Memory B cell (primary cell): ENCODE measurements at places on chromosomes 5 and 9.

DNA sequence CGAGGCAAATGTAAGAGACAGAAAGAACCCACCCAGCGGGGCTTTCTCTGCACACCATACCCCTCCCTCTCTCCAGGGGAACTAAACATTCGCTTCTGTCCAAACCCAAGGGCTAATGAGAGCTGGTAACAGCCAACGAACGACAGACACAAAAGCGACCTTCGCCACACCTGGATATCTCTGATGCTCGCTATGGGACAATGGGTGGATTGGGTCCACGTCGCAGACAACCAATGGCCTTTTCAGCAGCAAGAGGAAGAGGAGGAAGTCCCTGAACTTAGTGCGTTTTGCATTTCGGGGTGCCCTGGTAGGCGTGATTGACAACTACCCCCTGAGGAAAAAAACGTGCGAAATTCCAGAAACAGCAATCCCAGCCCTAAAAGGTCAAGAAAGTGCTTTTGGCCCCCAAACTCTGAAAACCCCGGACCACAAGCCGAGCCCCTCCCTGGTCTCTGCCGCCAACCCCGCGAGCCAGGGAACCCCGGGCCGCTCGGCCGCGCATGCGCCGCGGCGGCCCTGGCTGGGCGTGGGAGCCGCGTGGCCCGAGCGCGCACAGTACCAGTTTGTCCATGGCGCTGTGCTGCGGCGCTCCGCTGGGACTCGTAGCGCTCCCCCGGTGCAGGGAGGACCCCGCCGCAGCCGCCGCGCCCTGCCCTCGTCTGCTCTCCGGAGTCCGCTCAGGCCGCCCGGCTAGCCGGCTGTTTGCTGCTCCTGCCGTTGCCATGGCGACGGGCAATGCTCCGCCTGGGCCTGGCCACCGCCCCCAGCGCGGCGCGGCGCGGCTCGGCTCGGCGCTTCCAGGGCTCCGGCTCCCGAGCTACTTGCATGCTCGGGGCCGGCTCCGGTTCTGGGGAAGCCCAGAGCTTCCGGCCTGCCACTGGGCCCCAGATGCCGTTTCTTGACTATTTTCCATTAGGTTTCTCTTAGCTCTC, 66.9 kb upstream of the DNAH5 start:
- peak overlapping the region; percentile 79 for H3K27ac ChIP-seq
- no peaks in the 10 kb centered on the region for H3K36me3 ChIP-seq
- peak; percentile 70 for DNase-seq

- H3K27ac ChIP-seq: no peak overlapping the region
- H3K4me1 ChIP-seq: peaks cover 21% of the 10 kb centered on the region
- H3K36me3 ChIP-seq: peaks cover 2% of the 10 kb centered on the region
- DNase-seq: no peak
- no peak overlapping the region for H3K4me3 ChIP-seq
These were observed 16.7 kb downstream of the TNFSF8 start for GRCh38 chr9:114913656-114914055.

DNA sequence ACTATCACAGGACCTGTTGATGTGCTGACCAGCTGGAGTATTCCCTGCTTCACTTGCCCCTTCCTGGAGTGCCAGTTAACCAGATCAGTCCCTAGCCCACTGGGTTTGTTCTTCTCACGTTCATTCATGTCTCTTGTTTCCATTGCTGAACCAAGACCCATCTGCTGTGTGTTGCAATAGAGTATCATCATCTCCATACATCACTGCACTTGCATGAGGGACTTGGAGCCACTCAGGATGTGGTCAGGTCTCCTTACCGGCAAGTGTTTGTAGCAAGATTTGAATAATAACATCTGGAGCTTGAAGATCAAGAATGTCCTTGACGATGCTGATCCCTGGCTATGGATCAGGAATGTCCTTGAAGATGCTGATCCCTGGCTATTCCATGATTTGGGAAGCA, 358.6 kb downstream of the IRX1 start:
- no peak for DNase-seq
- no peaks in the 10 kb centered on the region for H3K27me3 ChIP-seq
- H3K36me3 ChIP-seq: no peaks in the 10 kb centered on the region
- H3K4me3 ChIP-seq: no peak overlapping the region
- H3K27ac ChIP-seq: no peak overlapping the region

DNA sequence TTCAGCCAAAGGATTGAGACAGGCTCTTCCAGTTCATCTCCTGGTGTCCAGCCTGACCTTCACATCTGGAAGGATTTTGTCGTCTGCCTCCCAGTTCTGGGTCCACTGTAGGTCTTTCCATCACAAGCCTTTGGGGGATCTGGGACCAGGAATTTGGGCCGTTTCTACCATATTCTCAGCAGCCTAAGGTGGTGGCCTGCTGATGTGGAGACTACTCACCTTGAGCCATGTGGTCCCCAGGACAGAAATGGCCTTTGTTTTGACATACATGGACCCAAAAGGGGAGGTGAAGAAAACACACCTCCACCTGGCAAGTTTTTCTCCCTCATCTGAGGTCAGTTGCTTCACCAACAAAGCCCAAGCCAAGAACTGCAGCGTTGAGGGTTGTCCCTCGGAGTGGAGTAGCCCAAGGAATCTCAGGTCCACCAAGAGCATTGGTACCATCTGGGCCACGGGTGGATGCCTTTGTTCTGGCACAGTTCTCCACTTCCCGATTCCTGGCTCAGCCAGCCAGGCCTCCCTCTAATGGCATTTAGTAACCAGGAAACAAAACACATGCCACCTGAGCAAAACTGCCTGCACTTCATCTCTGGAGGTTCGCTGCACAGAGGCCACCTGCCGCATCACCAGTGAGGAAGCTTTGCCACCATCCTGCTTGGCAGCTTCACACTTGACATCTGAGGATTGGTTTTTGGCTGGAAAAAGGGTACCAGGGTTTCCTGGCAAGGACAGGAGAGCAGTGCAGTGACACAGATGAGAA, 24.7 kb downstream of the AMBP start:
- no peak overlapping the region for H3K27ac ChIP-seq
- no peaks in the 10 kb centered on the region for H3K4me1 ChIP-seq
- no peaks in the 10 kb centered on the region for H3K36me3 ChIP-seq
- no peak for DNase-seq

GRCh38 chr5:124398460-124398859, 348.0 kb downstream of the ZNF608 start:
- no peaks in the 10 kb centered on the region for H3K36me3 ChIP-seq
- H3K27me3 ChIP-seq: peaks cover 1% of the 10 kb centered on the region
- DNase-seq: no peak
- H3K4me3 ChIP-seq: no peak overlapping the region

- H3K4me1 ChIP-seq: peaks cover 3% of the 10 kb centered on the region
These were observed 210.4 kb upstream of the SLC30A5 start for GRCh38 chr5:68883436-68883835.

- no peaks in the 10 kb centered on the region for H3K36me3 ChIP-seq
- DNase-seq: no peak
- no peak overlapping the region for H3K27ac ChIP-seq
- no peak overlapping the region for H3K4me3 ChIP-seq
- H3K4me1 ChIP-seq: no peaks in the 10 kb centered on the region
- H3K27me3 ChIP-seq: peaks cover 1% of the 10 kb centered on the region
These were observed 80.5 kb downstream of the CFAP90 start for GRCh38 chr5:7770436-7770835.

DNA sequence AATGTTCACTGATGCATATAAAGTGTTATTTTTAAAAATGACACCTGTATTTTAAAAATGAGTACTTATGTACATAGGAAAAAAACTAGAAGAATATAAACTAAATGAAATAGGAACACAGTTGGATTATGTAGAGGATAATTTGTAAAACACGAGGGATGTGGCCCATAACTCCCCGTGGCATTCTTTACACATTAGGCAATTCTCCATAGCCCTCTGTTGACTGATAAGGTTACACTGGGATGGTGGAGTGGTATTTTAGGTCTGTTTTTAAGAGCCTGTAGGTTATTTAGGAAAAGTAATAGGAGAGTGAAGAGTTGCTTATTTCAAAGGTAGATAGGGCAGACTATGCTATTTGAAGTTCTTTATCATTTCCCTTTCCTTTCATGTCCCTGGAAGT, 1.8 kb downstream of the CAVIN4 start:
- H3K27me3 ChIP-seq: no peaks in the 10 kb centered on the region
- no peak overlapping the region for H3K27ac ChIP-seq
- H3K4me3 ChIP-seq: no peak overlapping the region

DNA sequence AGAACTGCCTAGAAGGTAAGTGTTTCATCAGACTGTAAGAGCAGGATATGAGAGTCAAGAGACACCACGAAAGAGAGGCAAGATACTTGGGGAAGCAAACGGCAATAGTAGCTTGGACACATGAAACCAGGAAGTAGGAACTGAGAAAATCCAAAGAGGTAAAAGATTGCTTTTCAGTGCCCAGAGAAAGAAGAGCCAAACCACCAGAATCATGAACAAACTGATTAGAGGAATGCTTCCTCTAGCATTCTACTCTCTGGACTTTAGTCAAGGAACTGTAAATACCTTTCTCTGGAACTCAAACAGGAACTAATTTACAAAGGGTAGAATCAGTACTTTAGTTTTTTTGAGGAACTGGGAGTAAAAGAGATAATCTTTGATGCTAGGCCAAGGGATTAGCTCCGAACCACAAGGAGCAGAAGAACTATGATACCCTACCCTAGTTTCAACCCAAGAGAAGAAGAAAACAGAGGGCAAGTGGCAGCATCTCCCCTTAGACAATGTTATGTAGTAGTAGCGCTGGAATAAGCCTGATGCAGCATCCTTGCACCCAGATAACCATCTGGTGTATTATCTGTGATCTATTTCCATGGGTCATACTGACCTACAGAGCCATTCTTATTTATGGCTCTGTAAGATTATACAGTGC, 41.3 kb downstream of the EFCAB9 start:
- peaks cover 21% of the 10 kb centered on the region for H3K4me1 ChIP-seq
- peak overlapping the region; percentile 74 for H3K27ac ChIP-seq
- H3K4me3 ChIP-seq: no peak overlapping the region

DNA sequence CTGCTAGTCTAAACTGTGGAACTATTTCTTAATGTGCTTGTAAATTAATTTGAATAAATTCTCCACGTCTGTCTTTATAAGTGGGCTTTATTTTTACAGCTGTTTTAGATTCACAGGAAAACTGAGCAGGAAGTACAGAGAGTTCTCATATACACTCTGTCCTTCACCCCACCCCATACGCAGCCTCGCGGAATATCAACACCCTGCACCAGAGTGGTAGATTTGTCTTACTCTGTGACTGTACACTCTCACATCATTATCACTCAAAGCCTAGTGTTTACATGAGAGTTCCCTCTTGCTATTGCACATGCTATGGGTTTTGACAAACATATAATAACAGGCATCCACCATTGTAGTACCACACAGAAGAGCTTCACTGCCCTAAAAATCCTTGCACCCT, 179.7 kb upstream of the DAB2 start:
- no peaks in the 10 kb centered on the region for H3K36me3 ChIP-seq
- no peak overlapping the region for H3K4me3 ChIP-seq
- peaks cover 3% of the 10 kb centered on the region for H3K4me1 ChIP-seq
- DNase-seq: no peak
- no peak overlapping the region for H3K27ac ChIP-seq
- H3K27me3 ChIP-seq: peaks cover 4% of the 10 kb centered on the region

DNA sequence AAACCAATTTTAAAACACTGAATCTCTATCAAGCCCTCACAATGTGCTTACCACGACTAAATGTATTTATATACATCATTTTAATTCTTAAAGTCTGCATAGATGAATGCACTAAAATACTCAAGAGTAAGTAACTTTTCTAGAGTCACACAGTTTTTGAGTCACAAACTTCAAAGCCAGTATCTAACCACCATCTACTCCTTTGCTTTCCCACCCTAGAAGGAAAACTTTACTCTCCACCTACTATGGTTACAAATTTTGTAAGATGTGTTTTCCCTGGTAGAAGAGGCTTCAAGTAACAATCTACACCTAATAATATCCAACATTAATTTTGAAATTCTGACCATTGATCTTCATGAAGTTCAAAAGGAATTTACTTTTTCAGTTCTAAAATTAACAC, 18.7 kb downstream of the ZFAND5 start:
- no peaks in the 10 kb centered on the region for H3K36me3 ChIP-seq
- peaks cover 9% of the 10 kb centered on the region for H3K4me1 ChIP-seq
- H3K27ac ChIP-seq: no peak overlapping the region
- no peaks in the 10 kb centered on the region for H3K27me3 ChIP-seq
- no peak overlapping the region for H3K4me3 ChIP-seq
- no peak for DNase-seq
